ENCODE measurements at places on chromosomes 5 and 9. TPM values are rescaled to one million over a fixed set of nuclear protein-coding genes. Genes with fewer than 3 reads are reported as not detected.

MARCHF3 gene
- 1.5 TPM for total RNA-seq

SCGB3A1 gene
- 0.38 TPM for total RNA-seq

GNPDA1 gene
- total RNA-seq: 101 TPM

ADCY2 gene
- total RNA-seq: not detected

C5orf46 gene
- 1.1 TPM for total RNA-seq

CCDC180 gene
- total RNA-seq: 1.5 TPM

GLDC gene
- 14.2 TPM for total RNA-seq

PDZD2 gene
- total RNA-seq: 3.8 TPM

ISL1 gene
- not detected for total RNA-seq

HTR4 gene
- not detected for total RNA-seq

MYO10 gene
- 26.7 TPM for total RNA-seq

INSL6 gene
- total RNA-seq: not detected

CENPK gene
- total RNA-seq: 3.4 TPM

TRPM6 gene
- total RNA-seq: under 0.01 TPM

MARCOL gene
- not detected for total RNA-seq

HMCN2 gene
- total RNA-seq: not detected

SPATA9 gene
- not detected for total RNA-seq

LRRC19 gene
- not detected for total RNA-seq

FAM193B gene
- total RNA-seq: 21.3 TPM

FGD3 gene
- under 0.01 TPM for total RNA-seq

PLAC8L1 gene
- total RNA-seq: not detected

CSNK1G3 gene
- total RNA-seq: 27.2 TPM

REEP2 gene
- total RNA-seq: 28.8 TPM

CD14 gene
- not detected for total RNA-seq

MLANA gene
- total RNA-seq: not detected

PCDHGA9 gene
- total RNA-seq: 6.1 TPM

SCGB3A2 gene
- total RNA-seq: not detected

MARVELD2 gene
- 9.1 TPM for total RNA-seq

CCDC192 gene
- total RNA-seq: not detected

BRD8 gene
- total RNA-seq: 20.3 TPM

HAVCR1 gene
- 2.1 TPM for total RNA-seq
